ENCODE measurements at places on chromosomes 3 and 15.

DNA sequence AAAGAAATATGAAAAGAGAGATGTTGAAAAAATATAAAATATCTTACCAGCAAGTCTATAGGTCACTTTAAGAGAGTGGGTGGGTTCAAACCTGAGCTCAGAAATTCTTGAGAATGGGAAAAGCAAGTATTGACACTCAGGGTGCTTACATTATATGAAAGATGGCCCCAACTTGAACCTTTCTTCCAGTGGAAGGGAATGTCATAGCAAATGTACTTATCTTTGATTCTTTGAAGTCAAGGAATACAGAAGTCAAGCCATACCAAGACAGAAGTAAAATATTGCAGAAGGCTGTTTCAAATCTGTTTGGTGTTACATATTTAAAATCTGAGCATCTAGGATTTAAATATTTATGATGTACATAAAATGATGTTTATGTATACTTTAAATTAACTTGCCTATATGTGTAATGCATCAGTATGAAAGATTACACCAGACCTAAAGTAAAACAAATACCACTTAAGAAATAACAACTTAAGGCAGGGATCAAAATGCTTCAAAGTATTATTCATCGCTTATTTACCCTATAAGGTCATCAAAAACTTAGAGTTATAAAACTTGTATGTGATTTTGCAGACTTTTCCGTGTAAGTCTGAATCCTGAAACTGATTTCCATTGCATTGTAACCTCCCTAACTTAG is 8.7 kb downstream of the MME start:
- no peak for DNase-seq

- DNase-seq: no peak
These were observed 611.2 kb upstream of the ARPP21 start for GRCh38 chr3:35028157-35028556.

DNA sequence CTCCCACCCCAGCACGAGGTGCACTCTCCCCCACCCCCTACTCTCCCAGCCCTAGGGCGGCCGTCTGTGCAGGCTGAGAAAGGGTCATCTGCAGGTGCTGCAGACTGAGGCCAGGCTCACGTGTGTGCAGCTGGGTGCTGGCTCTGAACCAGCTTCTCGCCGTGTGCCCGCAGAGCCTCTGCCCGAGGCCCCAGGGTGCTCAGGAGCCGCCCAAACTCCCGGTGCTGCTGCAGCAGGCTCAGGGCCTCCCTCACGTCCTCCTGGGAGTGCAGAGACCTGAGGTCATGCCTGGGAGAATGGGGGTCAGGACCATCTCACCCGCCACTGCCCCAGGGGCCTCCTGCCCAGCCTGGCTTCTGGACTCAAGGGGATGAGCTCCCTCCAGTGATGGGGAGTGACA is 17.2 kb downstream of the SPTBN5 start:
- DNase-seq: no peak

DNA sequence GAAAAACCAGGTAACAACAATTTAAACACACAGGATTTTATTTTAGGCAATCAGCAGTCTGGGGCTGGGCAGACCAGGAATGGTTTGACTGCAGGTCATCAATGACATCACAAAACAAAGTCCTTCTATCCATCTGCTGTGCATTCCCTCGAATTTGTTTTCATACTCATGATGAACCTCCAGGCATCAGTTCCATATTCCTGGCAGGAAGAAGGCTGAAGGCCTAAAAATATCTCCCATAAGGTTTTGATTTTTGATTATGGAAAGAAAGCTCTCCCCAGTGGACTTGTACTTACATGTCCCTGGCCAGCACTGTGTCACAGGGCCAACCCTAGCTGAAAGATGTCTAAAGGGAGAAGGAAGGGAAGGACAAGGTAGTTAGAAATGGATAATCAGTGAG is 107.4 kb downstream of the PEAK1 start:
- no peak for DNase-seq

DNA sequence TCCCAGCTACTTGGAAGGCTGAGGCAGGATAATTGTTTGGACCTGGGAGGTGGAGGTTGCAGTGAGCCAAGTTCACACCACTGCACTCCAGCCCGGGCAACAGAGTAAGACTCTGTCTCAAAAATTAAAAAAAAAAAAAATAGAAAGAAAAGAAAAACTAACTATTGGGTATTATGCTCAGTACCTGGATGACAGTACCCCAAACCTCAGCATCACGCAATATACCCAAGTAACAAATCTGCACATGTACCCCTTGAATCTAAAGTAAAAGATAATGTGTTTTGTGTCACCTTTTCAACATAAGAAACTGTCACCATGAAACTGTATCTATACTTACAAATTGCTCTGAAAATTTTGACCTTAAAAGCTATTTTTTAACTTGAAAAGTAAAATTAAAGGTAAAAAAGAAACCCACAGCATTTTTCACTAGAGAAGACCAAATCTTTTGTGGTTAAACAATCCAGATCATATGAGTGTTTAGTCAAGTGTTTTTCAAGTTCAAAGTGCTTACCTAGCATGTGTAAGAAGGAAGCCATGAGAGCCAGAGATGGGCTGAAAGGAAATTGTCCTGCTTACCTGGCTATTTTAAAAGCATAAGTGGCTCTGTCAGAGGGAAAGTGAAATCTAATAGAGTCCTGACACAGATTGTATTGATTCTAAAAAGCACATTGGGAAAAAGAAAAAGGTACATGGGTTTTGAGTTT is 50.5 kb downstream of the MYO1E start:
- DNase-seq: no peak

DNA sequence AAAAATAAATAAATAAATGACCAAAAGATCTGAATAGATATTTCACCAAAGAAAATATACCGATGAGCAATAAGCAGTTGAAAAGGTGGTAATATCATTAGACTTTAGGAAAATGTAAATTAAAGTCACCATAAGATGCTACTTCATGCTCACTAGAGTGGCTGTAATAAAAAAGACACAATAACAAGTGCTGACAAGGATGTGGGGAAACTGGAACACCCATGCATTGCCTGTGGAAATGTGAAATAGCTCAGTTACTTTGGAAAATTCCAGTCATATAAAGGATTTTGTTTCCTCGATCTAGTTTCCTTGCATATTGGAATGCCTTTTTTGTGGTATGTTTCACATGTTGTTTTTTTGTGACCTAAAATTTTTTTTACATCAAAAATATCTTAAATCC is 36.0 kb upstream of the LRIG1 start:
- DNase-seq: no peak

Measured in kidney epithelial cell (primary cell).